Uterus (tissue), 4 donors: ENCODE measurements at places on chromosomes 7 and 10.

DNA sequence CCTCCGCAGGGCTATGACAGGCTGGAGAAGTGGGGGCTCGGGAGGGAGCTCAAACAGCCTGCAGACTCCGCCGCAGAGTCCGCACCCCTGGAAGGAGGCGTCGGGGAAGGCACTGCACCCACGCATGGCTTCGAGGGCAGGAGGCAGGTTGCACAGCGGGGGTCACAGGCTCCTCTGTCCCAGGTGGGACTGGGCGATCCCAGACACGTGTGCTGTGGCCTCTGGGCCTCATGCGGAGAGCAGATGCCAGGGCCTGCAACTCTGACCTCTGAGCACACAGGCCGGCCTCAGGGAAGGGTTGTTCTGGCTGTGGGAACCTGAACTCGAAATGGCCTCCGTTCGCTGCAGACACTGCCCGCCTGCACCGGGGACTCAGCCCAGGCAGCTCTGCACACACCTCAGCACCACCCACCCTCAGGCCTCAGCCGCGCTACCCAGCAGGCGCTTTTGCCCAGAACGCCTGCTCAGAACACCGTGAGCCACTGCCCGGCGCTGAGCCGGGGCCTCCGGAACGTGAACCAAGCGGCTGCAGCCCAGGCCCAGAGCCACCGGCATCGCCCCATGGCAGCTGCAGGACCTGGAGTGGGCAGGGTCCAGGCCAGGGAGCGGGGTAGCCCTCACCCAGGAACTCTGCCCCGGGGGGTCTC is 71.8 kb upstream of the ADGRA1 start:
- DNase-seq = no peak

GRCh38 chr7:106219170-106219569 is 65.6 kb downstream of the NAMPT start:
- no peak for DNase-seq

- no peak for DNase-seq
Observed at GRCh38 chr7:79451580-79451979, 1.9 kb downstream of the MAGI2 start.

- no peak for DNase-seq
Observed at GRCh38 chr10:129410688-129411392, 56.2 kb upstream of the MGMT start.

- no peak for DNase-seq
Observed at GRCh38 chr7:122136639-122137245, 7.3 kb downstream of the AASS start.

GRCh38 chr7:15130666-15131541 is 228.4 kb upstream of the DGKB start:
- DNase-seq = no peak

GRCh38 chr10:6737080-6737641 is 157.1 kb upstream of the PRKCQ start:
- no peak for DNase-seq

GRCh38 chr10:13392701-13393100 is 44.6 kb upstream of the SEPHS1 start:
- no peak for DNase-seq

GRCh38 chr10:13842117-13842516 is 255.4 kb downstream of the PRPF18 start:
- no peak for DNase-seq

DNA sequence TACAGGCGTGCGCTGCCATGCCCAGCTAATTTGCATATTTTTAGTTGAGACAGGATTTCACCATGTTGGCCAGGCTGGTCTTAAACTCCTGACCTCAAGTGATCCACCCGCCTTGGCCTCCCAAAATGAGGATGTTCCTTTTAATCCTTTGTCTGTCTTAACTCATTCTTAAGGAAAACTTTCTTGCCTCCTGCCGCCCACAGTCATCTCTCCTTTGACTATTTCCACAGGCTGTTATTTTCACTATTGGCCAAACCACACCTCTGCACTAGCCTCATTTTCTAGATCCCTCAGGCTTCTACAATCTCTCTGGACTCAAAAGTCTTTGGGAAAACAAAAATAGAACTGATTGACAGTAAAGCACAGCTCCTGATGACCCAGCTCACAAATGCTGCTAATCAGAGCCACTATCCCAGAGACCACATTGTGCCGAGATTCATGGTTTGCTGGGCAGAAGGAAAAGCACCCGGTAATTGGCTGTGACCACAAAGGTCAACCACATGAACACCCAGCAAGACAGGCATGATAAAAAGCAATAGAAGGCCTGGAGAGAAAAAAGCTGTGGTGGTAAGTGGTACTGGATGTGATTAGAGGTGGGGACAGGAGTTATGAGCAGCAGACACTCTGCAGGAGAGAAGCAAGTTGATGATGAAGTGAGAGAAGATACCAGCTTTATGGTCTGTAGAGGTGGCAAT is 44.1 kb upstream of the ZNRF2 start:
- no peak for DNase-seq

DNA sequence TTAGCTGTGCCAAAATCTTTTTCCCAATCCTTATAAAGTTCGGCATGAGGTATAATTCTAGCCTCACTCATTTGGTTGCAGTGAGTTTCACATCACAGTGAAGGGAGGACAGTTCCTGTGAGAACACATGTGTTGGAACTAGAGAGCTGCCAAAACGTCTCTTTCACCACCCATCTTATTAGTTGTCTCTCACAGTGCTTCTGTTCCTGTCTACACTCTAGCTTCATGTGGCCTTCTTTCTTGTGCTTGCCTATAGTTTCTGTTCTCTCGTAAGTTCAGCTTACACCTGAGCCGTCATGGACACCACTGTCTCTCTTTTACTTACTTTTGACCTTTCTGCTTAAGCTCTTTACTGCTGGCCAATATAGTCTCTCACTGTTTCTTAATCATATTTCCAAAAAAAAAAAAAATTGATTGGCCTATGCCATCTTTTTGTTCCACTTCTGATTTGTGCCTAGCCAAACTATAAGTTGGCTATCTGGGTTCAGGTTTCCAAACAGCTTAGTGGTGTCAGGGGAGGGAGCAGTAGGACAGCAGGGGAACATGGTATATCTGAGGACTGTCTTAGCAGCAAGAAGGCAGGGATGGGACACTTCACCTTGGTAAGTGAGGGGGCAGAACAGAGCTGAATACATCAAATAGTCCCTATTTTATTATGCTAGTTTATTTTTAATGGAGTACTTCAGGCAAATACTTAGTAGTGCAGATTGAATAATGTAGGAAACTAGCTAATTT is 38.0 kb downstream of the ZNRF2 start:
- DNase-seq = peak; percentile 53

- no peak for DNase-seq
Observed at GRCh38 chr10:68628576-68629127, 68.5 kb downstream of the TET1 start.

- DNase-seq = no peak
Observed at GRCh38 chr7:140176122-140176701, 571 bp downstream of the KDM7A start.
